ENCODE measurements at places on chromosomes 3 and 15.

GRCh38 chr3:101791778-101792177 is 12.8 kb downstream of the NXPE3 start:
- no peak for DNase-seq

- no peak for DNase-seq
Observed at GRCh38 chr3:134904241-134904771, 109.2 kb downstream of the EPHB1 start.

- no peak for DNase-seq
Observed at GRCh38 chr3:7285505-7285904, 424.6 kb downstream of the GRM7 start.

GRCh38 chr15:62816342-62817069 is 226.0 kb upstream of the TPM1 start:
- no peak for DNase-seq

GRCh38 chr3:87088993-87089841 is 98.3 kb upstream of the VGLL3 start:
- DNase-seq = peak; percentile 80

DNA sequence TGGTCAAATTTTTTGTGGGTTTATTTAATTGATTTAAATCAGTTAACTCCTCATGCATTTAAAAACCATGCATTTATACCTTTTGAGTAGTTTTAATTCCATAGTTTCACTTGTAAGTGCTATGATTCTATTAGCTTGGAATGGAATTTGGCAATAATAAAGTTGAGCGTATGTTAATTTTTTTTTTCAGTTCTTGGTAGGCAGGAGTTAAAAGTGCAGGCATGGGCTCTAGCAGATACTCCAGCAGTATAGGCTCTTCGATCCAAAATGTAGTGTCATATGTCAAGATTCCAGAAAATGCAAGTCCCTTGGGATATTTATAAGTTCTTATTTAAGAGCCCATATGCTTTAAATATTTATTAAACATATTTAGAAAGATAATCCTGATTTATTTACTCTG is 70.3 kb downstream of the LYSMD4 start:
- DNase-seq = no peak

DNA sequence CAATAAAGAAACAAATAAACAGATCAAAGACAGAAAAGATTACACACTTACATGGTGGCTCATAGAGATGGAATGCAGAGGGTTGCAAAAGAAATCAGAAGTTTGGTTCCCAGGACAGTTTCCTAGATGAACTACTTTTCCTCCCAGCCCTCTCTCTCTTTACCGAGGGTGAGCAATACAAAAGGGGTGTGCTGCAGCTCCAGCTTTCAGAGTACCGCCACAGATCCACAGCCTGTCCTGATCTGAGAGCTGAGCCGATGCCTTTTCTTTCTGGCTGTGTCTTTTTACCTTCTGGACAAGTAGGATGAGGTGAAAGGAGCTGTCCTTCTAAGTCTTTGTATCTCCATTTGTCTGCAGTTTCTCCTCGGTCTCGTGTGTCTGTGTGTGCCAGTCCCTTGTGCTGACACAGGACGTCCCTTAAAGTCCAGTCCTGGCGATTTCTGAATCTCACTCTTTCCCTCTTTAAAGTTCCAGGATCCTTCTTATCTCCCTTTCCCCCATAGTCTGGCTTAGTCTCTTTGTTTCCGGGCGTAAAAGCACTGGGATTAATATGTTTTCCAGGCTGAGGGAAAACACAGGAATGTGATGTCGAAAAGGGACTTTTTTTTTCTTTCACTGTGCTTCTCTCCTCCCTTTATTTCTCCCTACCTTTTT is 540 bp downstream of the CCDC80 start:
- DNase-seq = no peak

- no peak for DNase-seq
Observed at GRCh38 chr15:53536479-53537120, 222.9 kb downstream of the WDR72 start.

GRCh38 chr3:179416681-179417080 is 34.6 kb downstream of the GNB4 start:
- DNase-seq = no peak

DNA sequence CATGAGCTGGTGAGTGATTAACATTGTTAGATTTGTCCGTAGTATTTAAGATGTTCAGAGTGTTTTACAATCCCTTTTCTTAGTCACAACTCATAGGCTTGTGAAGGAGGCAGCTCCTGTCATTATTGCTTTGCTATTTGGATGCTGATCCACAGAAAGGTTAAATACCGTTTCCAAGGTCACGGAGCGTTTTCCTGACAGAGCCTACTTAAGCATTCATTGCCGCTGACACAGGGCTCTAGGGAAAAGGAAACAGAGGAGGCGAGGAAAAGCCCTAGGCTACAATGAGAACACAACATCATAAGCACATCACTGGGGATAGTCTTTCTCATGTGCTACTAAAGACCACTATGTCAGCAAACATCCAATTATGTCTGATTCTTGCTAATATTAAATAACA is 38.5 kb upstream of the CPB1 start:
- no peak for DNase-seq

DNA sequence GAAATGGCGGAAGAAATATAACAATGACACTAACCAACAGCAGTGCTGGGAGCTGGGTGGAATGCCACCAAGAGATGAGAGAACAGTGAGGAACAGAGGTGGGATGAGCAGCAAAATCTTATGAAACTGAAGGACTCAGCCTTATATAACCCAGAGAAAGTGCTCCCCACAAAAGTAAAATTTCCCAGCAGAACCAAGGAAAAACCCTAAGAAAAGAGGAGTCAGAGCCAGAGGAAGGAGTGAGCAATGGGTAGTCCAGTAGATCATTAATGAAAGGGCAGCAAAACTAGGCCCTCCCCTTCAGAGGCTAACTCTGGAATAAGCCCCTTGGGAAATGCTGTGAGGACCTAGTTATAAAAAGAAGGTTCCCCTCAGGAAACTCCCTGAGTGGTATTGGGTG is 24.7 kb upstream of the UBE2E1 start:
- DNase-seq = no peak

GRCh38 chr3:168796339-168796738 is 700.6 kb upstream of the GOLIM4 start:
- DNase-seq = no peak

DNA sequence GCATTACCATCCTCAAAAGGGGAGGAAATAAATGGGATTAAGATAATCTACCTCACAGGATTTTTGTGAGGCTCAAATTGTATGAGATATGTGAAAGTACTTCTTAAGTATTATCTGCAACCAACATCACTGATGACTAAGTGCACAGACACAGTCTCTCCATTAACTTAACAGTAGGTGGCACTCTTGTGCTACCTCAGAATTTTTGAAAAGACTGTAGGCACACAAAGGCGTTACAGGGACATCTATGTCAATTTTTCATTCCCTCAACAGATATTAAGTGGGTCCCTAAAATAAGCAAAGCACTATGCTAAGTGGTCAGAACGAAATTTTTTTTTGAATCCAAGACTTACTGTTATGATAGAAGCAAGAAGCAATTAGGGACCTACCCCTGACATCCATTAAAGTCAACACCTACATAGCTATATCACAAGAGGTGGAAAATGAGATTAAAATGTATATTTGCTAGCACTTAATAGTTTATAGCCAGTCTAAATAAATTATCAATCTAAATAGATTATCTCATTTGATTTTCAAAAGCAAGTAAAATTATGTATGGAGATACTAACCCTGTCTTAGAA is 52.9 kb downstream of the RYK start:
- DNase-seq = no peak

GRCh38 chr3:16482194-16482769 is 31.2 kb downstream of the RFTN1 start:
- no peak for DNase-seq

- DNase-seq = no peak
Observed at GRCh38 chr3:106034313-106034712, 165.5 kb upstream of the CBLB start.

GRCh38 chr3:103657756-103658155 is 1222.9 kb downstream of the ZPLD1 start:
- no peak for DNase-seq

GRCh38 chr3:182978387-182978786 is 2.0 kb downstream of the DCUN1D1 start:
- no peak for DNase-seq

DNA sequence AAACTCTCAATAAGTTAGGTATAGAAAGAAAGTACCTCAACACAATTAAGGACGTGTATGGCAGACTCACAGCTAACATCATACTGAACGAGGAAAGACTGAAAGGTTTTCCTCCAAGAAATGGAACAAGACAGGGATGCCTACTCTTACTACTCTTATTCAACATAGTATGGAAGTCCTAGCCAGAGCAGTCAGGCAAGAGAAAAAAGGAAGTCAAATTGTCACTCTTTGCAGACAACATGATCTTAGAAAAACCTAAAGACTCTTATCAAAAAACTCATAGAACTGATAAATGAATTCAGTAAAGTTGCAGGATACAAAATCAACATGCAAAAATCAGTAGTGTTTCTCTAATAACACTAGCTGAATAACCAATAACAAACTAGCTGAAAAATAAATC is 96.0 kb downstream of the C3orf70 start:
- DNase-seq = no peak

DNA sequence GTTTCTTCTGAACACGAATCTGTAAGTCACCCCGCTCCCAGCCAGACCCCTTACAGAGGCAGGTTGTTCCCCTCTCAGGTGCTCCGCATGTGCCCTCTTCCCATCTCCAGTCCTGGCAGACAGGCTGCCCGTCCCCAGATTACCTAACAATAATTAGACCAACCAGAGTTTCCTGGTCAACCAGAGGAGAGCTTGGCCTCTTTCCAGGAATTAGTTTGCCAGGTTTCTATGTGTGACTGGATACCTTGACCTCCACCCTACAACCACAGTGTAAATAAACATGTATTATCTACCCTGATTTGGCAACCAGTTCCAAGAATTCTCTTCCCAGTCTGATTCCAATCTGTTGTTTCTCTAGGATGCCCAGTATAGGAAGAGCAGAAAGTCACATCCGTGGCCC is 178.0 kb upstream of the UMPS start:
- no peak for DNase-seq

DNA sequence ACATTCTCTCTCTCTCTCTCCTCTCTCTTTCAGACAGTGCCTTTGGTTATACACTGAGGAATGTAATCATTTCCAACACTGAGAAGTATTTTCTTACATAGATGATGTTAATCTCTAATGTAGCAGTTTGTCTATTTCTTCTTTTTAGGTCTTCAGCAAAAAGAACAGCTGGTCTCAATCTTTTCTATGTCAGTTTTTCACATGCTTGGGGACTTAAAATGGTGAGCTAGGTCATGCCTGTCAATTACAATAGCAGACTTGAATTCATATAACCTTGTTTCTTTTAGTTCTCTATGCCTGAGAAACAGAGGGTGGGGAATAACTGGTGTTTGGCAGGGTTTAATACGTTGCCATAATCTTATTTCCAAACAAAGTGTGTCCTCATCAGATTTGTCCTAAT is 786.2 kb downstream of the SQOR start:
- DNase-seq = no peak

GRCh38 chr15:85580879-85581278 is 200.5 kb downstream of the AKAP13 start:
- no peak for DNase-seq

DNA sequence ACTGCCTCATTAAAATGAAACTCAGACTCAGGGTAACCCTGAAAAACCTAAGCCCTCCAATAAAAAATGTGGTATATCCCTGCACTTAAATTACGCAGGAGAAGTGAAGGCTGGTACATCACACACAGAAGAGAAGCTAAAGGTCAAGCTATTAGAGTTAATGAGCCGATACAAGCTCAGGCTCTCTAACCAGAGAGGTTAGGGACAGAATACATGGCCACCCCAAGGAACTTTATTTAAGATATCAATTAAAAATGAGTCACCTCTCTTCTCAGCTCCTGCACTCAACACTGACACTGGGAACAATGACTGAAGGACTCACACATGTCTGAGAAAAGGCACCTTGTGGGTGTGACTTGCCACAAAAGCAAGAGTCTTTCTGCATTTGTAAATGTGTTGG is 800.6 kb upstream of the CFAP20DC start:
- DNase-seq = no peak

DNA sequence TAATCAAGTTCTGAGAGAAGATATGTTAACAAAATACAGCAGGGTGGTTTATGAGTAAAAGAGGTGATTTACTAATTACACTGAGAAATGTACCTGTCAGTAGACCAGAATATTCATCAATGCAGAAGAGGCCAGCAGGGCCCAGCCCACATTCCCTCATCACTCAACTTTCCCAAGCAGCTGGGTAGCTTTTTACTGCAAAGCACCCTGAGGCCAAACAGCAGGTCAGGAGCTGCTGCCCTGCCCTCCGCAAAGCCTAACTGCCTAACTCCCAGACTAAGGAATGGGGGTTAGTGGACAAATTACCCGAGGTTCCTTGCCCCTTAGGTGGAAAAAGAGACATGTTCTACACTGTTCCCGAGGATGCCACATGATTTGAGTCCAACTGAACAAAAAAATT is 108.2 kb downstream of the TBL1XR1 start:
- DNase-seq = no peak

- no peak for DNase-seq
Observed at GRCh38 chr3:179149951-179150350, 1.8 kb downstream of the PIK3CA start.

DNA sequence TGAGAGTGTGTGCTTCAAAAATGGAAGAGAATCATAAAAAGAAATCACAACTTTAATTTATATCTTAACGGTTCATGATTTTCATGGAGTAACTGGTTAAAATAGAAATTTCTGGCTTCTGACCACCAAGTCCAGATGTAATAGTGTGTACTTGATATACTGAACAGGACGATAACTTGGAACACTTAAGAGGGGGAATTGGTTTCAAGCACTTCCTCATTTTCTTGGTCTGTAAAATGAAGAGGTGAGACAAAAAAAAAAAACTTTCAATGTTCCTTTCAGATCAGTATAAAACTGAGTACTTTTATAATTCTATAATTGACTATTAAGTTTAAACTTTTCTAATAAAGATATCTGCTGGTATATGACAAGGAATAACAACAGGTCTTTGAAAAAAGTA is 64.0 kb upstream of the TRA2B start:
- no peak for DNase-seq

DNA sequence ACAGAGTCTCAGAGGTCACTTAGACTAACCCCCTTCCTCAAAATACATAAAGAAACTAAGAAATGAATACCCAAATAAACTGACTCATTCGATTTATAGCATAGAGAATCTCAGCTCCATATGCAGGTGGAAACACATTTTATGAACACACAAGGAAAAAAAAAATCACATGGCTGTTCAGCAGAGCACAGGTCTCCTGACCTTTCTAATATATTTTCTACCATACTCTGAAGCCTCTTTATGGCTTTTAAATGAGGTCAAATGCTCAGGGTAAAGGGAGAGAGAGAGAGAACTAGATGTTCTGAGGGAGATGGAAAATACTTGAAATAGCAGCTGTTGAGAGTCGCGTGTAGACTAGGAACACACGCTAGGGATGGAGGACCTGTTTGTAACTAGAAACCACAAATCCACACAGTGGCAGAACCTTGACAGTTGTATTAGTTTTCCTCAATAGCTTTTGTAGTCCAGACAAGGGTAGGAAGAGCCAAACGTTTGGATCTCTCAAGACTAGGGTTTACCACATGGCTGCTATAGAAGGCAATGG is 165.3 kb downstream of the FMN1 start:
- DNase-seq = no peak

GRCh38 chr15:92803852-92804609 is 96.1 kb upstream of the CHD2 start:
- no peak for DNase-seq

All from anterior cingulate cortex (tissue), 58 donors.